DMS153 (cell line): ENCODE measurements at places on chromosomes 1 and 21.

DNA sequence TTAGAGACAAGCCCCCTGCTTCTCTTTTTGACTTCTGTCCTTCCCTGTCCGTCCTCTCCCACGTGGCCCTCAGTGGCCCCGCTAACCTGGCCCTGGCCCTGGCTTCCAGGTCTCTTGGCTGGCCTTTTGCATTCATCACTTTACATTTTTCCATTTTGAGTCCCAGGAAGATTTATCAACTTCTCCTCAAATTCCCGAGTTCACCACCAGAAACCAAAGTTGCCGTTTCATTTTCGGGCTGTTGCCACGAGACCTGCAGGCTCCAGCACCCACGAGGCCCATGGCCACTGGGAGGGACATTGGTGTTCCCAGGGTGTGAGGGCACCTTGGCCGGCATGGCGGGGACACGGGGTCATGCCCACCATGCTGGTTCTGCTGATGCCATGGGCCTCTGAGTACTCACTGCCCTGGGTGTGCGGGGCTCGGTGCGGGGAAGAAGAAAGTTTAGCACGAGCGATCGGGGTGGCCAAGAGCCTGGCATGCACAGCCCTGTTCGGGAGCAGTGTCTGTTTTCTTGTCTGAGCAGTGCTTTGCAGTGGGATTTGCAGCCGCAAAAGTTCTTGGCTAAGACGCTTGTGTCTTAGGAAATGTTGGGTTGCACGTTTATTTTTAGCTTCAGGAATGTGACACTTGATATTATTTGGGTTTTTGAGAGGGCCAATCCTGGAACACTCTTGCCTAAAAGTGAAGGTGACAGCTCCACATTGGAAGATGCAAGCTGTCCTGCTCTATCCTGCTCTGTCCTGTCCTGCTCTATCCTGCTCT is 40.4 kb upstream of the ADARB1 start:
- DNase-seq: no peak

DNA sequence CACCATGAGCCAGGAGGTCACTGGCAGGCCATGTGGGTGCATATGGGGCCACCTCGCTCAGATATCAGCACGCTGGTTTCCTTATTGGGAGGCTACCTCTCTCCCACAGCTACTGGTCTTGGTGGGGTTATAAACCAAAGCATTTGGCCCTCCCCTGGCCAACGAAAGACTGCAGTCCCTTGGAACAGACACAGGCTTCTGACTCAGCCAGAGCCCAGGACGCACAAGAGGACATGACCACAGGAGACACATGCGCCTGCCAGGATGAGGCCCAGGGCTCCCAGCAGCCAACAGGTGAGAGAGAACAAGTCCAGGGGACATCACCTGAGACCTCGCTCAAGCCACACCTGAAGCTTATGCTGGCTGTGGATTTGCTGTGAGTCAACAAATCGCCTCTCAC is 13.8 kb downstream of the NPHP4 start:
- no peak for DNase-seq

GRCh38 chr1:33060579-33061083 is 20.3 kb upstream of the AZIN2 start:
- DNase-seq: no peak

DNA sequence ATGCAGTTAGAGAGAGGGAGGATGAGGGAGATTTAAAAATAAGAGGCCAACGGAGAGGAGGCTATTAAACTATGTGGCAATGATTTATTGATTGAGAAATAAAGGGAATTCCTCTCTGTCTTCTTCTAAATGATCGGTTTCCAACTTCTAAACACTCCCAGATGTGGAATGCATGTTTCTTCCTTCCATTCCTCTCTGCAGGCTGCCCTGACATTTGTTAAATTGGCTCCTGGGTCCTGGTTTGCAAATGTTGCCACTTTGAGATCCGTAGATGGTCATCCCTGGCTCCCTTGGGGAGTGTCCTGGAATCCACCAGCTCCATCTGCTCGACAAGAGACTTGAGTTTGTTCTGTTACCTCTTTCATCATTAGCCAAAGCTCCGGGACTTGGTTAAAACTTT is 10.3 kb upstream of the C1orf198 start:
- no peak for DNase-seq

GRCh38 chr1:187605736-187606135 is 777.0 kb downstream of the PLA2G4A start:
- peak; percentile 42 for DNase-seq

DNA sequence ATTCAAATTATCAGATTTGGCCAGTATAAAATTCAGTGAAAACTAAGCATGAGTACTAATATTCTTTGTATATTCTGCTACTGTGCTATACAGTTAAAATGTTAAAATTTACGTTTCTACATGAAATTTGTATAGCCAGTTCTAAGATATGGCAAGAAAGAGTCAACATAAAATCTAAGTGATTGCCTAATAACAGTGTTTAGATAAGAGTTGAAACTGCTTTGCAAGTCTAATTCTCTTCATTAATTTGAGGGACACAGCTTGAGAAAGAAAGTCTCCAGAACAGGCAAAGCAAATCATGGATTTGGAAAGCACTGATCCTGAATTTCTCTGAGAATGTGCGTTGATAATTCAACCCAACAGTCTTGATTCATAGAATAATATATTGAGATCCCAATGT is 630.9 kb upstream of the USP24 start:
- no peak for DNase-seq

- no peak for DNase-seq
Measured at GRCh38 chr1:205545991-205546390, 41.5 kb downstream of the CDK18 start.

DNA sequence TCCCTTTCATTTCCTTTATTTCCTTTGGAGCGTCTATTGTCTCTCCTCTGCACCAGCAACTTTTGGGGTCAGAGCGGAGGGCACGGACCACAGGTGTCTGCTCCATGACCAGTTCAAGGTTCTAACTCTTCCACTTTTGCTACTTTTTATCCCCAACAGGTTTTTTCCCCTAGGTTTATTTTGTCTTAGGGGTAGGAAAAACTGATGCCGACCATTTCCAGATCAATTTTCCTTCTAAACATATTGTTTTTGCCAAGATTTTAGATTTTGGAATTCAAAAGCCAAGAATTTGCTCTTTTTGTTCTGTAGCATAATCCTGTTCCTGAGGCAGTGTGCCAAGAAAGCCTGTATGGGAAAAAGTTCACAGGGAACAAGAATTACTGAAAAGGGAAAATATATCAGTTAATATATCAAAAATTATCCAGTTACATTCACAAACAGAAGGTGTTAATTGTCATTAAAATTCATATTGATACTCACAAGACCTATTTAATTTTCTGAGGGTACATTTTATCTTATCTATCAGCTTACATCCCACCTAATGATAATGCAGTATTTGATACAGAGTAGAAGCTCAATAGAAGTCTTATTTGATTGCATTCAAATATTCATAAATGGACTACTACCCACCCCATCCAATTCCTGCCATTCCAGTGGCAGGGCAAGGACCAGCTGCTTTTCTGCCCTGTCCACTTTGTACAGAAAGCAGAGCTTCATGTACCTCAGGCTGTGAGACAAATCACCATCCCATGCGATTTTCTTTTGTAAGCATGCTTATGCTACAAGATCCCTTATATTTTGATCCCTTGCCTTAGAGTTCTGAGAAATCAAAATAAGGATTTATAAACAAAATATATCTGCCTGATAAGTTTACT is 31.2 kb downstream of the TSEN15 start:
- no peak for DNase-seq
